Caudate nucleus (tissue), 63 donors: ENCODE measurements at places on chromosomes 16 and 17.
A peak's percentile ranks its signal among the peaks of the same experiment; 100 is the strongest.

- no peak for DNase-seq
These were observed 282.9 kb downstream of the RBFOX1 start for GRCh38 chr16:7615565-7615964.

DNA sequence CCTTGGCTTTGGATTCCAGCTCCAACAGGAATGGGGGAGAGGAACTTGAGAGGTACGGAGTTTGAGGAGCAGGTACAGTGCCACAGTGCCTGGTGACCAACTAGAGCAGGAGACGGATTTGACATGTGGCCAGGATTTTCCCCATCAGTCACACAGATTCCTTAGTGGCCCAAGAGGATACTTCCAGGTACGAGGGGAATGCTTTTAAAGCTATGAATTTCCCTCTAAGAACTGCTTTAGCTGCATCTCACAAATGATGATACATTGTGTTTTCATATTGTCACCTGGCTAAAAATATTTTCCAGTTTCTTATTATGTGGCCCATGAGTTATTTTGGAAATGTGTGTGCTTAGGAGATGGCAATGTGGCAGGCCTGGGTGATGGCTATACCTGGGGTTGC, 98.3 kb downstream of the ABCC6 start:
- no peak for DNase-seq

DNA sequence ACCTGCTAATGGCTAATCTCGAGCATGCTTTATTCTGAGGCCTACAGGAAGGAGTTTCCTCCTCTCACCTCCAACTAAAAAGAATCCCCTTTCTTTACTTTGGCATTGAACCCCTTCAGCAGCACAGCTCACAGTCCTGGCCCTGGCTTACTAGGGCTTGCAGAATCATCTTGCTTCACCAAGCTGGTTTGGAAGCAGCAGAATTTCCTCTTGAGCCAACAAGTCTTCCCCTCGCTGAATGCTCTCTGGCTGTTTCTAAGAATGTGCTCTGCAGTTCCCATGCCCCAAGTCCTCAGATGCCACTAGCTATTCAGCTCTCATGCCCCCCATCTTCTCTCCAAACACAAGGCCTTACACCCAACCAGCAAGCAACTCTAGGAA, 271.2 kb downstream of the NTN1 start:
- no peak for DNase-seq

DNA sequence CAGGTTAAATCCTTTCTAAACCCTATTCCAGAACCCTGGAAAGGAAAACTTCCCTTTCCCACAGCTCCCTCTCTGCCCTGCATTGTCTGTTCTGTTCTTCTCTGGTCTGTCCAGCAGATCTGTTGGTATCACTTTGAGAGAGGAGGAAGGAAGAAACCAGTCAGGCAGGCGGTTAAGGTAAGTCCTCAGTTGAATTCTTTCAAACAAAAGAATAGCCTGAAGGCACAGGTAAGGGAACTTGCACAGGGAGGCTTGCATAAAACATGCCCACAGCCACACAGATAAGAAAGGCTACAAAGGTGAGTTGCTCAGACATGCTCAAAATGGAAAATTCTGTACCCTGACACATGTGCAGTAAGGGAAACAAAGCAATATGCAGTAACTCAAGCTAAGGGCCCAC, 595.7 kb upstream of the CDH5 start:
- no peak for DNase-seq

- no peak for DNase-seq
These were observed 240.3 kb upstream of the TBX2 start for GRCh38 chr17:61159221-61159814.

DNA sequence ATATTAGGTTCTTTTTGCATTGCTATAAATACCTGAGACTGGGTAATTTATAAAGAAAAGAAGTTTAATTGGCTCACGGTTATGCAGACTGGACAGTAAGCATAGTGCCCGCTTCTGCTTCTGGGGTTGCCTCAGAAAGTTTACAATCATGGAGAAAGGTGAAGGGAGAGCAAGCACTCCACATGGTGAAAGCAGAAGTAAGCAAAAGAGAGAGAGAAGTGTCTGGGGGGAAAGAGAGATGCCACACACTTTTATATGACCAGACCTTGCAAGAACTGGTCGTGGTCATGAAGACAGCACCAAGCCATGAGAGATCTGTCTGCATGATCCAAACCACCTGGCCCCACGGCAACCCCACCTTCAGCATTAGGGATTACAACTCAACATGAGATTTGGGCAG, 45.4 kb downstream of the KCNJ16 start:
- DNase-seq, result no peak

DNA sequence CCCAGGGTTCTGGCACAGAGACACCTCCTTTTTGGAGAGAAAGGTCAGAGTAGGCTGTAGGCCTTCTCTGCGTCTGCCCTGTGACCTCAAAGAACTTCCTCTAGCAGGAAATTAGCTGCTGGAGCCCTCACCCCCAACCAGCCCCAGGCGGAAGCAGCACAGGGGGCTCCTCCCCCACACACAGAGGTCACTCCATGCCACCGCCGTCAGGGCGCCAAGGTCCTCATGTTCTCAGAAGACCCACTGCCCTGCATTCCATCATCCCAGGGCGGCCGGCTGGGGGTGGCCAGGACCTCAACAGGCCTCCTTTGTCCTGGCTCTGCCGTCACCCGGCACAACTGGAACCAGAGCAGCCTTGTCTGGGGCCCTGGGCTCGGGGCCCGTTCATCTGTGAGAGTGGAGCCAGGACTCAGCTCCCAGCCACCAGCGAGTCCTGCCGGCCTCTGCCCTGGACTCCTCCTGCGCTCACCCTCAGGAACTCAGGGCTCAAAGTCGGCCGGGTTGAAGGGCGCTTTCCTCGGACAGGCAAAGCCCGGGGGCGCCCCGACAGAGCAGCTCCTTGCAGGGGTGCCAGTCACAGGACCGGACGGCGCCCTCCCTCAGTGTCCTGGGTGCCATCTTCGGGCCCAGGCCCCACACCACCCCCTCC, 1.2 kb downstream of the TMC6 start:
- peak; percentile 85 for DNase-seq

GRCh38 chr16:65667011-65667578, 545.2 kb upstream of the CDH11 start:
- no peak for DNase-seq

DNA sequence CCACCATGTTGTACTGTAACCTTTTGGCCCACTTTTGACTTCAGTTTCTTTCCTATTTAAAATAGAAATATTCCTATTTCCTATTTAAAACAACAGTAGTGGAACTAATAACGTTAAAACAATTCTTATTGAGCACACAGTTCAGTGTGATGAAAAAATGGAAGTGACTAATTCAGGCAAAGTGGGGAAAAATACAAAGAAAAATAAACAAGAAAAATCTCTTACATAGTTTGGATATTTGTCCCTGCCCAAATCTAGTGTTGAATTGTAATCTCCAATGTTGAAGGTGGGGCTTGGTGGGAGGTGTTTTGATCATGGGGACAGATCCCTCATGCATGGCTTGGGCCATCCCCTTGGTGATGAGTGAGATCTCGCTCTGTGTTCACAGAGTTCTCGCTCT, 198.1 kb upstream of the CPHXL start:
- no peak for DNase-seq

DNA sequence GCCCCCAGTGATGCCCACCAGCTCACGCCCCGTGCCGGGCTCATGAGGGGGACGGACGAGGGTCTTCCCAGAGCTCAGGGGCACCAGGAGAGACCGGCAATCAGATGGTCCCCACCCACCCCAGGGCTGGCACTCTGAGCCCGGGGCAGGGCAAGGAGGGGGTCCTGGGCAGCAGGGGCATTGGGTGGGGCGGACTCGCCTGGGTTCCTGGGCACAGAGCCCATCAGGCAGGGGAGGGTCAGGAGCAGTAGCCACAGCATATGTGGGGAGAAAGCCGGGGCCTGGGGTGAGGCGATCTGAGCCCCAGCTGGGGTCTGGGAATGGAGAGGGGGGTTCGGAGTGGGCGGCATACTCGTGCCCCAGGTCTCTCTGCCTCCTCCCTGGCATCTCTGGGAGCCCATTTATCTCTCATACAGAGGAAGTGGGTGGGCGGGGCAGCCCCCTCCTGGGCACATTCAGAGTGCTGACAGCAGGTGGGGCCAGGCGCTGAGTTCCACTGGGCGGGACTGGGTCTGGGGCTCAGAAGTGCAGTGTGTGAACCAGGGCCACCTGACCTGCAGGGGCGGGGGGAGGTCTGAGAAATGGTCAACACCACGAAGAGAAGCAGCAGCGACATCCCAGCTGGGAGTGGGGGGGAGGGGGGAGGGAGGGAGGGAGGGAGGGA, 20.5 kb upstream of the UBE2I start:
- DNase-seq, result no peak

DNA sequence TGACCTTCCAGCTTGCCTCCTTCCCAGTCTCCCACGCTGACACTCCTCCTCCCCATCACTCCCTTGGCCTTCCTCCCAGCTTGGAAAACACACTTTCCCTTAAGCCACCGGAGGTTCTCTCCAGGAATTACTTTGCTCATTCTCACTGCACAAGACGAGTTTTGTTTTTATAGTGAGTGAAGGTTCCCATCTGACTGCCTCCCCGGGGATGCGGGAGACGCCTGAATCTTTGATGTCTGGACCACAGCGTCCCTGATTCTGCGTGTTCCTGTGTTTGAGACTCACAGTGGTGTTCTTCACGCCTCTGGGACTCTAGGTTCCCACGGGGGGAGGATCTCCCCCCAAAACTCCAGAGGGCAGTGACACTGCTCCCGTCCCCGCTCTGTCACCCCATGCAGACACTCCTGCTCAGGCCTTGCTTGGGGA, 2.0 kb downstream of the DNAI2 start:
- no peak for DNase-seq

DNA sequence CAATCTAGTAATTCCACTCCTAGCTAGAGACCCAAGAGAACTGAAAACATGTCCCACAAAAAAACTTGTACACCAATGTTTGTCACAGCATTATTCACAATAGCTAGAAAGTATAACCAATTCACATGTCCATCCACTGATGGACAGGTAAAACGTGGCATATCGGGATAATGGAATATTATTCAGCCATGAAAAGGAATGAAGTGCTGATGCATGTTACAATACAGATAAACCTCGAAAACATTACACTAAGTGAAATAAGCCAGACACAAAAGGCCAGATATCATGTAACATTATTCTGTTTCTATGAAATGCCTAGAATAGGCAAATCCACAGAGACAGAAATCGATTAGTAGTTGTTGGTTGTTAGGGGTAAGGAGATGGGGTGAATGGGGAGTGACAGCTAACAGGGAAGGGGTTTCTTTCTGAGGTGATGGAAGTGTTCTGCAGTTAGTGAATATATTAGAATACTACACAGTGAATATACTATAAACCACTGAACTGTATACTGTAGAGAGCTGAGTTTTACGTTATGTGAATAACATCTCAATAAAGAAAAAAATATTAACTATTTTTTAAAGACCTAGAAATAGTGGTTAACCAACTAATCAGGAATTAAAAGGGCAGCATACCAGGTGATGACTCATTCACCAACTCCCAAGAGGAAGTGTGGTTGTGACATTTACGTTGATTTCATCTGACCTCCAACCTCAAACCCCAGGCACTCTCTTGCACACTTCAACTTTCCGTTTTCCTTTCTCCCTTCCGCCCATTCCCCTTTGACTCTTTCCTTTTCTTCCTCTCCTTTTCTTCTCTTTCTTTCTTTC, 48.6 kb downstream of the GAS7 start:
- no peak for DNase-seq
